Glutamatergic neuron (in vitro differentiated cells): ENCODE measurements at places on chromosomes 7 and 10. TPM values are rescaled to one million over a fixed set of nuclear protein-coding genes. Genes with fewer than 3 reads are reported as not detected.

Gene NRCAM
- total RNA-seq = 120 TPM

- no peak for DNase-seq
- H3K36me3 ChIP-seq = no peaks in the 10 kb centered on the region
- H3K27ac ChIP-seq = no peak overlapping the region
- H3K4me1 ChIP-seq = peaks cover 19% of the 10 kb centered on the region
- H3K27me3 ChIP-seq = peaks cover 23% of the 10 kb centered on the region
These were observed 444 bp downstream of the NKX1-2 start for GRCh38 chr10:124449170-124450011.

GRCh38 chr7:20260223-20260622 lies 43.0 kb upstream of the MACC1 start:
- H3K4me1 ChIP-seq = no peaks in the 10 kb centered on the region
- no peaks in the 10 kb centered on the region for H3K36me3 ChIP-seq
- no peak overlapping the region for H3K27ac ChIP-seq
- H3K4me3 ChIP-seq = no peak overlapping the region
- no peak for DNase-seq

- no peak overlapping the region for H3K4me3 ChIP-seq
- no peaks in the 10 kb centered on the region for H3K36me3 ChIP-seq
- peaks cover 26% of the 10 kb centered on the region for H3K4me1 ChIP-seq
- H3K27me3 ChIP-seq = peaks cover 6% of the 10 kb centered on the region
- H3K27ac ChIP-seq = peak overlapping the region; percentile 17
These were observed 227.7 kb downstream of the MGMT start for GRCh38 chr10:129694691-129695243.
